ENCODE measurements at places on chromosomes 11 and 22. TPM values are rescaled to one million over a fixed set of nuclear protein-coding genes. Genes with fewer than 3 reads are reported as not detected.
A peak's percentile ranks its signal among the peaks of the same experiment; 100 is the strongest.

Gene SYCE3
- not detected for total RNA-seq

GRCh38 chr11:2113776-2114175 lies 25.4 kb downstream of the IGF2 start:
- DNase-seq, result no peak

GRCh38 chr22:32177221-32177765 lies 18.2 kb upstream of the C22orf42 start:
- DNase-seq, result no peak

- no peak for DNase-seq
These were observed 13.6 kb downstream of the MAML2 start for GRCh38 chr11:96329419-96329818.

DNA sequence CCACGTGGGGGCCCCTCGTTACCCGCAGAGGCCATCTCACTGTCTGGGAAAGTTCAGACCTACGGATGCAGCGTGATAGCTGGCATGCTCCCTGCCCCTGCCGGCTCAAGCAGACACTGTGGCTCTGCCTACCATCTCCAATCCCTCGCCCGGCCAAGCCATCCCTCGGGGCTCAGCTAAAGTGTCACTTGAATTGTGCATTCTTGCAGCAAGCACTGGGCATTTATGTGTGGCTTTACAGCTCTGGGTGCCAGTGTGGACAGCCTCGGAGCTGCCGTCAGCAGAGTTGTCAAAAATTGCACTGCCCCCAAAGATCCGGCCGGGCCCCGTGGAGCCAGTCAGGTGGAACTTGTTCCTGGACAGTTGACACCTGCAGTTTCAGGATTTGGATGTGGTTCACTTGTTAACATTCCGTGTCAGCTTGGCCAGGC lies 75.0 kb upstream of the FGF3 start:
- no peak for DNase-seq

- no peak for DNase-seq
These were observed 57.7 kb upstream of the BDNF start for GRCh38 chr11:27757953-27758352.

DNA sequence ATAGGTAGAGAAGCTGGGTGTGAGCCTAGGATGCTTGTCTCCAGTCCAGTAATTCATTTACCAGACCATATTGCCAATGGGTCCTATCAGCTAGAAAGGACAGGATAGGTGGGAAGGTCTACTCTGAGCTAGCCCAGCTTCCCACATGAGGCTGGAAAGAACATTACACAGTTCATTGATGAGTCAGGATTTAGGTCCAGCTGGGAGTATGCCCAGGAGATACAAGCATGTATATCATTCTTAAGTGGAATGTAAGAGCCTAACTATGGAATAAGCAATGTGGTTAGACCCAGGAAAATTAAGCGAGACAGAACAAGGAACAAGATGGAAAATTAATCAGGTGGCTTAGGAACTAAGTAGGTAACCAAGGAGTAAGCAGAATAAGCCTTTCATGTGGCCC lies 59.0 kb upstream of the TBCEL start:
- no peak for DNase-seq

DNA sequence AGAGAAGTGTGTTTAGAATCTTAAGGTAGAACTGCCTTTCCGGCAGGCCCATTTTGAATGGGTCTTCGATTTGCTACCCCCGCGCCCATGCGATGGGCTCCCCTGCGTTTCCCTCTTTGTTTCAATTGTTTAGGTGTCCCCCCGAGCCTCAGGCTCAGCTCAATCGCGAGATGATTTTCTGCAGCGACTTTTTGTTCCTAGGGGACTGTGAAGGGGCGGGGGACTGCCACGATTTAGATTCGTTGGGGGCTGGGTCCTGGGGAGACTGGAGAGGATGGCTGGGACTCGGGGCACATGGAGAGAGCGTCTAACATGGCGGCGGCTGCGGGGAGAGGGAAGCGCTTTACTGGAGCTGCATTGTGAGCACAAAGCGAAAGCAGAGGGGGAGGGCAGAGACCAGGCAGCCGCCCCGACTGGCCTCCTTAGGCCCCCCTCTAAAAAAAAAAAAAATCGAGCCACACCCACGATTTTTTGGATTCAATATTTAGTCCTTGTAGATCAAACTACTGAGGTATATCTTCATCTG lies 1.7 kb downstream of the CAPRIN1 start:
- peak; percentile 83 for DNase-seq

DNA sequence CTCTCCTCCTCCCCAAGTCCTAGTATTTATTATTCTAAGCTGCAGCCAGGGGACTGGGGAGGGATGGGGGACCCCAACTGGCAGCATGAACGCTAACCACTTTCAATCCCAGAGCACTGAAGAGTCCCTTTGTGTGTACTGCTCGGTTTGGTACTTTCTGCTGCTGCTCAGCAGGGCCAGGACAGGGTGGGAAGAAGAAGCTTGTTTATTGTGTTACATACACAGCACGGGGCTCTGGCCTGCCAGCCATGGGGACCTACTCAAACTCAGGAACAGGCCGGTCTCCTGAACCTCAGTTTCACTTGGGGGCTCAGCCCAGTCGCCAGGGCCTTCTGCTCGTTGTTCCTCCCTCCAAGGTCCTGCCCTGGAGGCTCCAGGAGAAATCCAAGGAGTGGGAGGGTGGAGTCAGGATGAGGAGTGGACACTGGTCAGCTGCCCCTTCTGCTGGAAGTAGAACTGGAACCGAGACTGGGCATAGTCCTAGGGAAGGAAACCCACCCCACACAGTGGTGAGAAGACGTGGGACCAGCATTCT lies 616 bp upstream of the CPT1B start:
- DNase-seq, result no peak

Gene OR1S2
- total RNA-seq, result not detected

Gene ADAMTS8
- not detected for total RNA-seq

- no peak for DNase-seq
These were observed 62.7 kb downstream of the CSNK2A3 start for GRCh38 chr11:11290354-11290753.

Gene CCND1
- 7.7 TPM for total RNA-seq

GRCh38 chr11:28983780-28984179 lies 875.6 kb downstream of the METTL15 start:
- no peak for DNase-seq

GRCh38 chr11:107931206-107931605 lies 3.0 kb downstream of the RAB39A start:
- no peak for DNase-seq

DNA sequence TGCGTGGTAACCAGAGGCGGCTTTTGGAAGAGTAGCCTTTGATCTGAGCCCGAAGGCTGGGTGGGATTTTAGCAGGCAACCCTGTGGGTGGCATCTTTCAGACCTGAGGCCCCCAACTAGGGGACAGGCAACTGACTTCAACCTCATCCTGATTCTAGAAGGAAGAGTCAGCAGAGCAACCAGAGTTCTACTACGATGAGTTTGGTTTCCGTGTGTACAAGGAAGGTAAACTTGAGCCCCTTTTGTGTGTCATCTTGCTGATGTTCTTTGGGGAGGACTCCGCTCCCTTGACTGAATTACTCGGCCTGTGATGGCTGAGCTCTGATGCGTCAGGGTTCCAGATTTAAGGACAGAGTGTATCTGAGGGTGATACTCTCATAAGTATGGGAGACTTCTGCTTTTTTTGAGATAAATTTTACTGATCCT lies 31.6 kb downstream of the SGSM3 start:
- DNase-seq, result peak; percentile 63

Gene DGKZ
- 60.9 TPM for total RNA-seq

- DNase-seq, result no peak
These were observed 20.8 kb downstream of the C11orf71 start for GRCh38 chr11:114379394-114380069.

- no peak for DNase-seq
These were observed 7.0 kb upstream of the CASP12 start for GRCh38 chr11:104905271-104905670.

GRCh38 chr22:32660292-32660691 lies 141.2 kb upstream of the TIMP3 start:
- peak; percentile 61 for DNase-seq

DNA sequence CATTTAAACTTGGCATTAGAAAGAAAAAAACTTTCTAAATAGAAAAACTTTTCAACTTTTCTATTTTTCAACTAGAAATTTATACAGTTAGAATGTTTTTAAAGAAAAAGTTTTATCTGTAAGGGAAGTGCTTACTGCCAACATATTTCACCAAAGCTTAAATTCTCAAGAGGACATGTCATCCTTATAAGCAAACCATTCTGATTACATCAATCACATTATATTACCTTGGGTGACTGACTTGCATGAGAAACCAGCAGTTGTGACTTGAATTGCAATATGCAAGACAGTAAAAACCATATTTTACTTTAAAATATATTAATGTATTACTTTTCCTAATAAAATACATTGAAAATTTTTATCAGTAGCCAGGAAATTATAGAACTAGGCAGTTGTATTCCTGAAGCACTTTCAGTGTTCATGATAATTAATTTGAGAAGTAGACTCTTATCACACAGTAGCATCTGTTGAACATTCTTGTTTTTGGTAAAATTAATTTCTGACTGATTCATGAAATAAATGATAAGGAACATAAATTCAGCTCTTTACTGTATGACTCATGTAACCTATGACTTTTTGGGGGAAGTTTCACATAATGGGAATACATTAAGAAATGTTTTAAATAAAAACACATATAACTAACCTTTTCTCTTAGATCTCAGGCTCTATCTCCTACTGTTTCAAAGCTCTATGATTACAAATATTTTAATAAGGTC lies 345.0 kb upstream of the CCDC179 start:
- no peak for DNase-seq

GRCh38 chr11:2651826-2652271 lies 47.9 kb downstream of the KCNQ1OT1 start:
- DNase-seq, result no peak

- peak; percentile 32 for DNase-seq
These were observed 10.0 kb downstream of the OR51L1 start for GRCh38 chr11:5004424-5005274.

Gene ACAD8
- 33.6 TPM for total RNA-seq

DNA sequence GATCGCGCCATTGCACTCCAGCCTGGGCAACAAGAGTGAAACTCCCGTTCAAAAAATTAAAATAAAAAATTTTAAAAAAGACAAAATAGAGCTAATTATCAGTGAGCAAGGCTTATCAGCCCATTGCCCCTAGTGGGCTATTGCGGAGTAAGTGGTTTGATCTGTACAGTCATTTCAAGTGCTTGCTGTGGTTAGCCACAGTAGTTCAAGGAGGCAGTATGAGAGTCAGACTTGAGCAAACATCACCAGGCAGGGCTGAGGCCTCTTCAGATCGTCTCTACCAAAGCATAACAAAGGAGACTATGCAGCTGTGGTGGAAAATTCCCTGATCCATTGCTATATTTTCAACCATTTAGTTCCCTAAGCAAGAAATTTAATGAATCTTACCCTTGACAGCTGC lies 4.3 kb upstream of the SBF2 start:
- DNase-seq, result peak; percentile 57

Gene SLC25A45
- 18.2 TPM for total RNA-seq

GRCh38 chr22:29765905-29766631 lies 739 bp downstream of the ZMAT5 start:
- no peak for DNase-seq

DNA sequence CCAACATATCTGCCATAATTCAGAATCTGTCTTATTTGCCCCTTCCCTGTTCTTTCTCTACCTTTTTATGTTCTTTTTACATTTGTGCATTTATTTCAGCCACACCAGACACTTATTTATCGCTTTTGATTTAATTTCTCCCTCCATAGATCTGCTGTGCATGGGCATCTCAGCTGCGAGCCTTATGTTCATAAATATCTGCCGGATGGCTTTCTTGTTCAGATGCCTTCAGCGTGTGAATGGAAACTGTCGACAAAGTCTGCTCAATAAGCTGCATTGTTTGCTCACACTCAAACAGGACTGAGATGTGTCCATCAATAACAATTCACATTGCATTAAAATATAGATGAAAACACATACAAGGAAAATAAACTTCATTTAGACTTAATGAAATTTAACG lies 374.6 kb upstream of the FAT3 start:
- DNase-seq, result no peak

DNA sequence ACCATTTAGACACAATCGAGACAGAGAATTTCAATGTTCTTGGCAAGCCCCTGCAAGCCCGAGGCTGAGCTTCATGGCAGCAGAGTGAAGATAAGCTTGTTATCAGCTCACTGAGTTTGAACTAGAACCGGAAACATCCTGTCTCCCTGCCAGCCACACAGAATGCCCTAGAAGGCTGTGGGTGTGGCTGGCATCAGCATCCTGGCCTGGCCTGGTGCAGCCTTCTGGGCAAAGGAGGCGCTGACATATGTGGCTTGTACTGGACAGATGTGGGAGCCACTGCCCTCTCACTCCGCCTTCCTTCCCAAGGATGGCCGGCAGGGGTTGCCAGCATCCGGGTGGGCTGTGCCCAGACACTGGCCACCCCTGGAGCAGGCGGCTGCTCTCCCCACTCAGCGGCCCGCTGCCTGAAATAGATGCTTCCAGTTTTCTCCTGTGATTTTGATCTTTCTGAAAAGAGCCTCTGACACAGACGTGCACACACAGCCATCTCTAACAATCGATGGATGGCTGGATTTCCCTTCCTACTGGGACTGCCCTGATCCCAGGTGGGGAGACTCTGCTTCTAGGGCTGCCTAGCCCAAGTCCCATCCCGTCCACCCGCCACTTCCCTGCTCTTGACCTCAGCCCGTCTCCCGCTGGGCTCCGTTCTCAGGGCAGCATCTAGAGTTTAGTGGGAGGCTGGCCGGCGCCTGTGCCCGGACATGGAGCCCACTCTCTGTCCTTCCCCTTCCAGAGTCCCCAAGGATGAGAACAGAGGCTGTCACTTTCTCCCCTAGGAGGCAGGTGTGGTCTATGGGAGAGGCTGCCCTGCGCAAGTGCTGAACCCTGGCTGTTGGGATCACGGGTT lies 149.7 kb downstream of the CTTN start:
- DNase-seq, result no peak

DNA sequence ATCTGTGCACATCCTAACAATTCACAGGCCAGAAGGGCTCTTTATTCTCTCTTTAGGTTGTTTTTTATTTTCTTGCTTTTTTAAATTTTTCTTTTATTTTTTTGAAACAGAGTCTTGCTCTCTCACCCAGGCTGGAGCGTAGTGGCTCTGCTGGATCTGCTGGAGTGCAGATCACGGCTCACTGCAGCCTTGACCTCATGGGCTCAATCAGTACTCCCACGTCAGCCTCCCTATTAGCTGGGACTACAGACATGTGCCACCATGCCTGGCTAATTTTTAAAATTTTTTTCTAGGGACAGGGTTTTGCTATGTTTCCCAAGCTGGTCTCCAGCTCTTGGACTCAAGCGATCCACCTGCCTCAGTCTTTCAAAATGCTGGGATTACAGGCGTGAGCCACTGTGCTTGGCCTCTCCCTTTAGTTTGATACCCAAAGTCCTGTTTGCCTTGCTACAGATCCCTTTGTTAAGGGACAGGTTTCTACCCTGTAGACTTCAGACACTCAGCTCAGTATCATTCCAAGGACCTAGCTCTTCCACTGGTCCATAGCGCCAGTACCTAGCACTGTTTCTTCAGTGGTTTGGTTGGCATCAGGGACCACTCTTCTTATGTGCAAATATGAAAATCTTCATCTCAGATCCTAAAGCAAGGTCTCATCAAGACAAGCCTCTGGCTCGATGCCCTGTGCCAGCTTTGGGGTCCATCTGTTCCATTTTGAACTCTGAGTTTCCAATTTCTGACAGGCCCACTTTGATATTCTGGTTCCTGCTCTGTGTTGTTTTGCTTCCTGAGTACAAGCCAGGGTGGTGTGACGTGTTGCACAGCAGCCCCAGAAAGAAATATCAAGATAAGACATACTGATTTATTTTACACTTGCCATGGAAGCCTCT lies 211.7 kb downstream of the FAT3 start:
- no peak for DNase-seq
